ENCODE measurements at places on chromosomes 7 and 10.

DNA sequence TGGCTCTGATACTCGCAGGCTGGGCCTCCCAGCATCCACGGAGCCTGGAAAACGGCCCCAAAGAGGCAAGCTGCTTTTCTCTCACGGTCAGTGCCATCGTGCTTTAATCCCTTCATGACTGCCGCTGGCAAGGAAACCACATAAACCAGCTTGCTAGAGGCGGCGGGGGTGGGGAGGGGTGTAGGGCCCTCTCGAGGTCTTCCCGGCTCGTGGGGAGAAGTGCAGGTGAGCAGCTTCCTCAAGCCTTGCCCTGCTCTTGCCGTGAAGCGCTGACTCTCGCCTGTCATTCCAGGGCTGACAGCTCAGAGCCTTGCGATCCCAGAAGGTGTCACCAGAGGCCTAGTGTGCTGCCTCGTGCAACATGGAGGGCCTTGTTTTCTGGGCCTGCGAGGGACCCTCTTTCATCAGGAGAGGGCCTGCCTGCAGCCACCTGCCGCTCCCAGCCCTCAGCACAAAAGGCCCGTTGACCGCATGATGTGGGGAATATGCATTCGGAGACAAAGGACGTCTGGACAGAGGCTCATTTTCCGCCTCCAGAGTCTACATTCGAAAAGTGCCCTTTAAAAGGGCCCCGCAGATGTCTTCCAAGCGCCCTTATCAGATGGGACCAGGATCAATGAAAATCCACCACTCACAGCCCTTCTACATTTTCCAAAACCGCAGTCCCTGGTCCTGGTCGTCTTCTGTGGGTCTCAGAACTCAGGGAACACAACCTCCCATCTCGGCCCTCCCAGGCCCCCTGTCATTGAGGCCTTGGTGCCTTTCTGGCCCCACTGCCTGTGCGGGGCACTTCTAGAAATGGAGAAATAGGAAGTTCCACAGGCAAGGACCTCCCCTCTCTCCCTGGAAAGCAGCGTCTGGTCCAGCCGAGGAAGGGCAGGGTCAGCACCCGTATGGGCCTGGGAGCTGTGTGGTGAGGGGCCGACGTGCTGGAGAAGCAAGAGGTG, 58.7 kb downstream of the ZRANB1 start:
- peak; percentile 2 for DNase-seq

GRCh38 chr10:33965795-33966581, 631.5 kb upstream of the NRP1 start:
- DNase-seq: no peak

- no peak for DNase-seq
These were observed 396.5 kb upstream of the VSTM2A start for GRCh38 chr7:54145716-54146115.

- DNase-seq: no peak
These were observed 258.0 kb downstream of the XPNPEP1 start for GRCh38 chr10:109665321-109665720.
